EH (cell line): ENCODE measurements at places on chromosomes 1 and 21.

DNA sequence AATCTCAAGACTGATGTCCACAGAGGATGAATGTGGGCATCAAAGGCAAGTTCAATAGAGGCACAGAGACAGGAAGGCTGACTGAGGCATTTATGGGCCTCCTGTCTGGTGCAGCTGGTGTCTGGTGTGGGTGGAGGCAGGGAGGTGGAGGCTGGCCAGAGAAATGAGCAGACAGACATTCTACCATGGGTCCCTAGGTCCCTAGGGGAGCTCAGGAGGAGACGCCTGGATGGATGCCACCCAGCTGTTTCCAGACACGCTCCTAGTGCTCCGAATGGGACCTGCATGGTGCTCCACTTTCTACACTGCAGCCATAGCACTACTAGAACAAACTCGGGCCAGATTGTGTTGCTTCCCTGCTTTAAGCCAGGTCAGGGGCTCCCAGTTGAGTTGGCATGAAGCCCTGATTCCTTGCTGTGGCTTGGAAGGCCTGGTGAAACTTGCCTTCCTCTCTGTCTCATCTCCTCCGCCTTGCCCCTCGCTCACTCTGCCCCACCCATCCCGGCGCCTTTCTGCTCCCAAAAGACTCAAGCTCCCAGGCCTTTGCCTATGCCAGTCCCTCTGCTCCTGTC, 25.3 kb downstream of the PADI2 start:
- DNase-seq = no peak

GRCh38 chr1:91804546-91805023, 81.4 kb downstream of the TGFBR3 start:
- DNase-seq = no peak

GRCh38 chr1:41918450-41919043, at the start of gene HIVEP3:
TSS of gene HIVEP3 (minus strand) at chr1:41918922.
- DNase-seq = peak; percentile 33

DNA sequence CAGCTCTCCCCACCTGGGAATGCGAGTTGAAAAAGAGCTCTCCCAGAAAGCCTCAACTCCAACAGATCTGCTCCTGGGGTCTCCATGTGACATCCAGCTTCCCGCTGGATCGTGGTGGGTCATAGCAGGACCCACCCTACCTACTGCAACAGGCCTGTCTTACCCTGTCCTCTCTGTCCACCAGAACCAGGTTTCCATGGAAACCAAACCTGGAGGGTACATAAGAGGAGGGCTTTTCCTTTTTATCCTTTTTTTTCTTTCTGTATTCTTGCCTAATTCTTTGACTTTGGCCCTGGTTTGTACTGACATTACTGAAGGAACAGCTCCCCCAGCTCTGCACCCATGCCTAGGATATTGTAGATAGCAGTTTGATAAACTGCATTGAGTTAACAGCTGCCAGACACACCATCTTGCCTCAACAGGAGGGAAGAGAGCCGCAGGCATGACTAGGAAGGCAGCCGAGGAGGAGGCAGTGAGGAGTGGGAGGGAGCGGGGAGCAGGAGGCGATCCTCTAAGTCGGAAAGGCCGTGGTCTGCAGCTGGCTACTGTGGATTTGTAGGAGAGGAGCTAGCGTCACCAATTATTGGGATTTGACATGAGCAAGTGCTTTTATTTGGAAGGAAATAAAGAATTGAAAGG, 9.7 kb upstream of the FMOD start:
- DNase-seq = no peak

GRCh38 chr1:102970496-102971078, 137.7 kb downstream of the COL11A1 start:
- DNase-seq = peak; percentile 69

DNA sequence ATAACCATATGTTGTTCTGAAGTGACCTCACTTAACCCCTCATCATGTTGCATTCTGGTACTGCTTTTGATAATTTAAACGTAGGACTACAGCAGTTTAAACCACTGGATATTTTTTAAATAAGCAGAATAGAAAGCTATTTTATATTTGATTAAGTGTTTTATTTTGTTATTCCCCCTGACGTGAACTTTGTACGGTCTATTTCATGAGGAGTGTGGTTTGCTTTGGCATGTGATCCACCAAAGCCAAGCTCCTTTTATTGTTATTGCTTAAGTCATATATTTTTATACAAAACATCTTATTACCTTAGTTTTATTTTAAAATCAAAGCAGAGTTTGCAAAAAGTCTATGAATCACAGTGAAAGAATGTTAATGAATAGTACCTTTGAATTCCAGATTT, 101.4 kb upstream of the L1TD1 start:
- DNase-seq = no peak

DNA sequence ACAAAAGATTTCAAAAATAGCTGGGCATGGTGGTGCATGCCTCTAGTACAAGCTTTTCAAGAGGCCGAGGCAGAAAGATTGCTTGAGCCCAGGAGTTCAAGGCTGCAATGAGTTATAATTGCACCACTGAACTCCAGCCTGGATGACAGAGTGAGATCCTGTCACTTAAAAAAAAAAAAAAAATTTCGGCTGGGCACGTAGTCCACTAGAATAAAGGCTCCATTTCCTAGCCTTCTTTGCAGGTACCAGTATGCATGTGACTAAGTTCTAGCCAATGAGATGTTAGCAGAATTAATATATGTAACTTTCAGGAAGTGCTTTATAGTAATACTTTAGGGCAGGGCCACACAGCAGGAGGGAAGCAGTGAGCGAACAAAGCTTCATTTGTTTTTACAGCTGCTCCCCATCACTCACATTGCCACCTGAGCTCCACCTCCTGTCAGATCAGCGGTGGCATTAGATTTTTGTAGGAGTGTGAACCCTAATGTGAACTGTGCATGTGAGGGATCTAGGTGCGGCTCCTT, 28.8 kb upstream of the SYDE2 start:
- DNase-seq = no peak

- DNase-seq = no peak
These were observed 9.2 kb downstream of the SMIM12 start for GRCh38 chr1:34850382-34850781.

GRCh38 chr1:222995236-222995580, 147.8 kb downstream of the TLR5 start:
- DNase-seq = peak; percentile 32

DNA sequence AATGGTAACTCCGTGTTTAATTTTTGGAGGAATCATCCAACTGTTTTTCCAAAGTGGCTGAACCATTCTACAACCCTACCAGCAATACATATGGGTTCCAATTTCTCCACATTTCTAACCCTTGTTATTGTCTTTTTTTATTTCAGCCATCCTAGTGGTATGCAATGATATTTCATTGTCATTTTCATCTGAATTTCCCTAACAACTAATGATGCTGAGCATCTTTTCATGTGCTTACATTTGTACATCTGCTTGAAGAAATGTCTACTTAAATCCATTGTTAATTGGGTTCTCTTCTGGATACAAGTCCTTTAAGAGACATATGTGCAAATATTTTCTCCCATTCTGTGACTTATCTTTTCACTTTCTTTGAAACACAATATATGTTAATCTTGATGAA, 43.3 kb downstream of the EPRS1 start:
- DNase-seq = no peak

- no peak for DNase-seq
These were observed 8.7 kb upstream of the TRAPPC10 start for GRCh38 chr21:44003307-44003966.

GRCh38 chr1:100107696-100108095, 25.0 kb downstream of the SASS6 start:
- no peak for DNase-seq

- DNase-seq = no peak
These were observed 58.0 kb upstream of the RAB3GAP2 start for GRCh38 chr1:220330265-220330664.

- no peak for DNase-seq
These were observed 4.6 kb upstream of the RNF186 start for GRCh38 chr1:19819701-19820100.

GRCh38 chr1:60173729-60174505, 100.3 kb upstream of the C1orf87 start:
- DNase-seq = no peak

GRCh38 chr1:25898223-25899015, 7.8 kb downstream of the STMN1 start:
- no peak for DNase-seq

- DNase-seq = peak; percentile 25
These were observed 7.8 kb upstream of the GPR61 start for GRCh38 chr1:109531826-109532364.
